ENCODE measurements at places on chromosomes 7 and 10. TPM values are rescaled to one million over a fixed set of nuclear protein-coding genes. Genes with fewer than 3 reads are reported as not detected.

The CCDC172 gene
- not detected for total RNA-seq

The INHBA gene
- 4.2 TPM for total RNA-seq

The AKR1C1 gene
- total RNA-seq, result 55.6 TPM

The MUC12 gene
- total RNA-seq, result not detected

The PRPS1L1 gene
- not detected for total RNA-seq

The CALCR gene
- not detected for total RNA-seq

The PRSS2 gene
- total RNA-seq, result not detected

The RNF148 gene
- 0.98 TPM for total RNA-seq
